Breast epithelium (tissue), 4 donors: ENCODE measurements at places on chromosomes 6 and 20. TPM values are rescaled to one million over a fixed set of nuclear protein-coding genes. Genes with fewer than 3 reads are reported as not detected.

The LGSN gene
- not detected for total RNA-seq

The C6orf52 gene
- total RNA-seq = not detected

The GCLC gene
- 33.8 TPM for total RNA-seq

The CD40 gene
- 11.7 TPM for total RNA-seq

The HCRTR2 gene
- total RNA-seq = not detected

The STMN3 gene
- total RNA-seq = 17.7 TPM

The IL17F gene
- total RNA-seq = not detected

The CLPSL1 gene
- total RNA-seq = not detected

The PTPRT gene
- 4.9 TPM for total RNA-seq

The CCDC170 gene
- total RNA-seq = 9.8 TPM

The ZSCAN12 gene
- total RNA-seq = 7.5 TPM

DNA sequence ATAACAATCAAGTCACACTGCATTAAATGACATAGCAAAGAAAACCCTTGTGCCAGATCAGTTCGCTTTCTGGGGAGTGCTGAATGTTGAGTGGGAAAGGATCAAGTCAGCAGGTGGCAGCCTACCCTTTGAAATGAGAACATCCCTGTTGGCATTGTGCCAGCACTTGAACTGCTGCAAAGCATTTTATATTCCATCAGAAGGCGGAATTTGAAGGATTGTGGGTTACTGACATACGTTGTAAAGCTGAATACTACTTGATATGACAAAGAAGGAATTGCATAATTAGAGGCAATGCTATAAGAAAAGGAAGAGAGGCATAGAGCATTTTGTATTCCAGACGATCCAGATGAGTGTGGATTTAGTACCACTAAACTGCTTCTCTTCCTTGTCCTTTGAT, 26.5 kb downstream of the BCKDHB start:
- DNase-seq = peak; percentile 52

GRCh38 chr6:18261877-18262276, 2.5 kb downstream of the DEK start:
- no peak for DNase-seq

- no peak for DNase-seq
These were observed 58.7 kb downstream of the BANF2 start for GRCh38 chr20:17758512-17758911.

GRCh38 chr6:76510489-76510888, 438.0 kb upstream of the IMPG1 start:
- no peak for DNase-seq

- DNase-seq = no peak
These were observed 146.0 kb downstream of the ELOVL4 start for GRCh38 chr6:79801362-79801761.

- DNase-seq = no peak
These were observed 9.8 kb upstream of the PLEKHG1 start for GRCh38 chr6:150589852-150590251.

- no peak for DNase-seq
These were observed 631 bp downstream of the MDGA1 start for GRCh38 chr6:37696841-37697662.

GRCh38 chr6:28258877-28259777, at the start of gene NKAPL:
Gene NKAPL, plus strand, starts transcription at chr6:28259297. Its CDS starts 75 bp downstream, at chr6:28259372.
- peak; percentile 61 for DNase-seq

- DNase-seq = no peak
These were observed 81.3 kb upstream of the SIRPA start for GRCh38 chr20:1813674-1814635.

DNA sequence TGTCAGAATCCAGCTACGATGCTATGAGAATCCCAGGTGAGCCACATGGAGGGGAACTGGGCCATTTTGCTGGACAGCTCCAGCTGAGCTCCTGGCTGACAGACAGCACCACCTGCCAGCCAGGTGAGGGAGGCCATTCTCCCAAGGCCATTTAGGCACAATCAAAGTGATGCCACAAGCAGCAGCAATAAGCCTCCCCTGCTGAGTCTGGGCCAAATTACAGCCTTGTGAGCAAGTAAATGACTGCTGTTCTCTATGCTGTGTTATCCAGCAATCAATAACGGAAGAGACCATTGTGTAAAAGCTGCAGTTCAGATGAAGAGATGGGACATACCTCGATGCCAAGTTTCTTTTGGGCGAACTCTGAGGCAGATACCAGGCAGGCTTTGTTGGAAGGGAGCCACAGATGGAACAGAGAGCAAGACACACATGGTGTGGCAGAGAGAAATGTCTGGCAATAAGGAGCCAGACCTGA, 14.0 kb upstream of the SCGN start:
- no peak for DNase-seq

- DNase-seq = no peak
These were observed 1353.4 kb upstream of the GJE1 start for GRCh38 chr6:140779341-140779740.

DNA sequence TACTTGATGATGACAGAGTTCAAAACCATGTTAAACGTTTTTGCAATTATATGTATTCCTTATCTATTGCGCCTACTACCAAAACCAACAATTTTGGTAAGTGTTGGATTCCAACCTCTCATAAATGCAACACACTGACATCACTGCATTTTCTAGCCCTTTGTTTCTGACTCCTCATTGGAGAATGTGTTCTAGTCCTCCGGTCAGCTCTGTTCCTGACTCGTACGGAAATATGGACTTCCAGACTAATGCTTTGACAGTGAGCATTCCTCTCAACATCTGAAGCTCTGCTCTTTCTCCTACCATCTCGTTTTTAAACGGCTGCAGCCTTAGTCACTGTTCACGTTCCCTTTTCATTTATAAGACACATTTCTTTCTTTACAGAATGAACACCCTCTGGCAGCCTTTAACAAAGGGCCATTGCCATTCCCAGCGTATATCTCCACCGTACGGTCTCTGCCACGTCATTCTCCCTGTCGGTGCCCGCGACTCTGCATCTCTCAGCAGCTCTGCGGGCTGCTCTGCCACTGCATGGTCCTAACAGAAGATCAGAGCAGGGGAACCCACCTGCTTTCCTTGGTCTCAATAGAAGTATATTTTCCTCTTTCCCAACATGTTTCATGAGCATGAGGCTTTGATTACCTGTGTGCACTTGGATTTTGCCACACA, 103.0 kb upstream of the SYNDIG1 start:
- no peak for DNase-seq

DNA sequence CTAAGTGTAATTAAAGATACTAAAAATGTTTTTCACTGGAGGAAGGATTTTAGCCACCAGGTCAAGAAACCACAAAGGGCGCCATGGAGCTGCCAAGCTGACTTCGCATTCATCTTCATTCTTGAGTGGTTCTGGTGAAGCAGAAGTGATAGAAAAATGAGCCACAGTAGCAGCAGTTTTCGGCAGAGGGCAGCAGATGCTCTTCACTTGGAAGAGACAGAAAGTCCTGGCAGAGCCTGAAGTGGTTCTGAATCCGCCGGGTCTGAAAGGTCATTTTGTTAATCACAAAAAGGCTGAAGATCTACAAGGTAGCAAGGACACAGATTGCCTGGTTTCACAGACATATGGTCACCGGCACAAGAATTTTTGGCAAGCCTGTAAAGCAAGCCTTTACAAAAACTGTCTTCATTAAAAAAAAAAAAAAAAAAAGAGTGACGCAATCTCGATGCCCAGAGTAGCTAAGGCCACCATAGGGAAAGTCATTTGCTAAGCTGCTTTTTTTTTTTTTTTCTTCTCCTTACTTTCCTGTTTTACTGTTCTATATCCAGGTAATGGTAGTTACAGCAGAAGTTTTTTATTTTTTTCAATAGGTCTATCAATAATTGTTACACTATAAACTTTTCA, 345.1 kb upstream of the AGPAT4 start:
- DNase-seq = peak; percentile 20

DNA sequence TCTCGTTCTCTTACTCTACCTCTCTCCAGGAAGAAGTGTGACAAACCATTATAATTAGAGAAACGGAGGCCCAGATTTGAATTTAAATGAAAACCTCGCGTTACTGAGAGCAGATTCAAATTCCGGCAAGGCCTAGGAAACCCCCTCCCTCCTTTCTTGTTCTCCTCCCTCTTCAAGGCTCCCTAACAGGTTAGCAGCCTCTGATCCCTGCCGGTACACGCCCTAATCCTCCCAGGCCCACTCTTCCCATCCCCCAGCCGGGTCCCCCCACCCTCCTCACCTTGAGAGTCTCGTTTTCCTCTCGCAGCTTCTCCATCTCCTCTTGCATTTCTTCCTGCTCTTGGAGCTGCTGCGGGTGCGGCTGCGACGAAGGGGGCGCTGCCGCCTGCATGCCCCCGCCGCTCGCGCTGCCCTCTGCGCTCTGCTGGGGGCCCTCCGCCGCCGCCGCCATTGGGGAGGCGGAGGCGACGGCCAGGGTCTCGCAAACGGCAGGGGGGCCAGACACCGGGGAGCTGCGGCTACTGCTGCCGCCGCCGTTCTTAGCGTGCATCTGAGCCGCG, 3.8 kb downstream of the MTCL3 start:
- no peak for DNase-seq
